ENCODE measurements at places on chromosomes 4 and X. TPM values are rescaled to one million over a fixed set of nuclear protein-coding genes. Genes with fewer than 3 reads are reported as not detected.

GRCh38 chrX:75648803-75649588, 126.2 kb upstream of the ZDHHC15 start:
- H3K4me3 ChIP-seq, result no peak overlapping the region
- no peak overlapping the region for H3K27ac ChIP-seq
- no peak for DNase-seq
- no peaks in the 10 kb centered on the region for H3K4me1 ChIP-seq
- H3K36me3 ChIP-seq, result peaks cover 11% of the 10 kb centered on the region

- peak overlapping the region; percentile 85 for H3K4me3 ChIP-seq
- peak; percentile 82 for DNase-seq
- H3K27ac ChIP-seq, result peak overlapping the region; percentile 48
These were observed 774 bp downstream of the ARMCX2 start for GRCh38 chrX:101658661-101659491.

GRCh38 chr4:110920990-110921389, 298.1 kb upstream of the PITX2 start:
- H3K36me3 ChIP-seq, result no peaks in the 10 kb centered on the region
- no peaks in the 10 kb centered on the region for H3K4me1 ChIP-seq
- H3K27me3 ChIP-seq, result no peaks in the 10 kb centered on the region

- H3K4me1 ChIP-seq, result peaks cover 27% of the 10 kb centered on the region
- peak overlapping the region; percentile 50 for H3K27ac ChIP-seq
- H3K4me3 ChIP-seq, result no peak overlapping the region
- DNase-seq, result no peak
- no peaks in the 10 kb centered on the region for H3K27me3 ChIP-seq
These were observed 147.1 kb downstream of the CAMK2D start for GRCh38 chr4:113614414-113614813.

DNA sequence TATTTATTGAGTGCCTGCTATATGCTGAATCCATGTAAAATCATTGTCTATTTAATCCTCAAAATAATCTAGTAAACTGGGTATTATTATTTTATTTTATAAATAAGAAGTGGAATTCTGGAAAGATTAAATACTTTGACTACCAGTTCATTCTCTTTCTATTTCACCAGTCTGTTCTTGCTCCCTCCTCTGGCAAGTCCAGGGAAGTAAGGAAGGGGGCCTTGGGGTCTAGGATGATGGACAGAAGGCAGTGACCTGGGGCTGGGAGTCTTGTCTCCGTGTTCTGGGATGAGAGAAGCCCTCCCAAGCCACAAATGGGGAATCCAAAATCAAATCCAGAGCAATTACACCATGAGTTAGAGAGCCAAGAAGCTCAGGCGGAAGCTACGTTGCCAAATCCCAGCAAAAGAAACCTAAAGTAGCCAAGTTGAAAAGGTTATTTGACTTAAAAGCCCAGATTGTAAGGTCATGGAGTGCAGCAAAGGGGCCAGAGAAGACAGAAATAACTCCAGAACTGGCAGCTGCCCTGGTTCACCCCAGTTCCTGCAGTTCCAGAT, 28.3 kb upstream of the PARM1 start:
- H3K36me3 ChIP-seq, result no peaks in the 10 kb centered on the region
- no peak overlapping the region for H3K4me3 ChIP-seq
- no peak for DNase-seq
- H3K27me3 ChIP-seq, result no peaks in the 10 kb centered on the region
- peaks cover 5% of the 10 kb centered on the region for H3K4me1 ChIP-seq
- H3K27ac ChIP-seq, result no peak overlapping the region

DNA sequence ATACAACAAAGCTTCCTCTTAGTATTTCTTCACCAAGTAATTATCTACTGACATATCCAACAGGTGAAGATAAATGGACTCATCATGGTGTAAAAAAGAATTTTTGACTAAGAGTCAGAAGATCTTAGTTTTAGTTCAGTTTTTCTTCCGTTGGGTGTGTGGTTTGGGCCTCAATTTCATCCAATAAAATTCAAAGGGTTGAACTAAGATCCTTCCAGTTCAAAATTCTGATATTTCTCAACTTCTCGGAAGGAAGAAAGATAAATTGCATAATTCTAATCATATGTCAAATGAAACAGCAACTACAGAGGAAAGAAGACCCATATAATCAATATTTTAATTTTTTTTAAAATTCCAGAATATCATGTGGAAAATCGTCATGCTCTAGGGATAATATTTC, 192.7 kb downstream of the SPRY1 start:
- H3K27me3 ChIP-seq, result no peaks in the 10 kb centered on the region
- H3K4me1 ChIP-seq, result peaks cover 1% of the 10 kb centered on the region
- no peak overlapping the region for H3K27ac ChIP-seq
- H3K4me3 ChIP-seq, result no peak overlapping the region

DNA sequence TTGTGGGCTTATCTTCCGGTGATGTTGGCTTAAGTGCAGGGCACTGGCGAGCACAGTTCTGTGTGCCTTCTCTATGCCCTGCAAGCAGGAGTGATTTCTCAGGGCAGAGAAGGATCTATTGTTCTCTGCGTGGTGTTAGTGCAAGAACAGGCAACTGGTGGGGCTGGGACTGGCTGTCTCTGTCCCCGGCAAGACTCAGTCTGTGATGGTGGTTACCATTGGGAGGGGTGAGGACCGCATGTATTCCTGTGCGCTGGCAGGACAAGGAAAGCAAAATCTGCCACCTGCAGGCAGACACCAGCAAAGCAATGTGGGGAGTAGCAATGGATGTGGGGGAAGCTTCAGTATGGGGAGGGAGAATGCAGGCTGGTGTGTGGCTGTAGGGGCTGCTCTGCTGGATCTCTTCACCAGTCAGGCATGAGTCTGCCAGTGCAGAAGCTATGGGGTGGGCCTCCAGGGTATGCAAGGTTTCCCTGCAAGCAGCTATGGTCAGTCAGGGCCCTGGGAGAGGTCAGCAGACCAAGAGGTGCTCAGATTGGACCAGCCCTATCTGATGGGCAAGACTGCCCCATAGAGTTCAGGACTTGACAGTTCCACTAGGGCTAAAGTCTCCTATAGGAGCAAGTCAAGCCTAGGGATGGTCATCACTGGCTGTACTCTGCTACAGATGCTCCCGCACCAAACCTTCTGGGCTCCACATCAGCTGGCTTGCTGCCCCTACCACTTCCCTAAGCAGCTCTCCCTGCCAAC, 16.8 kb downstream of the PF4 start:
- H3K4me3 ChIP-seq, result no peak overlapping the region
- peak; percentile 47 for DNase-seq
- H3K27me3 ChIP-seq, result peaks cover 2% of the 10 kb centered on the region
- H3K4me1 ChIP-seq, result no peaks in the 10 kb centered on the region
- H3K36me3 ChIP-seq, result no peaks in the 10 kb centered on the region

- DNase-seq, result no peak
- H3K27me3 ChIP-seq, result no peaks in the 10 kb centered on the region
- H3K27ac ChIP-seq, result no peak overlapping the region
- H3K36me3 ChIP-seq, result no peaks in the 10 kb centered on the region
These were observed 31.0 kb downstream of the TRPC5 start for GRCh38 chrX:112051576-112051975.

- H3K27ac ChIP-seq, result no peak overlapping the region
- peaks cover 4% of the 10 kb centered on the region for H3K27me3 ChIP-seq
- DNase-seq, result no peak
- H3K4me3 ChIP-seq, result no peak overlapping the region
- H3K36me3 ChIP-seq, result peaks cover 18% of the 10 kb centered on the region
These were observed 39.9 kb upstream of the VAMP7 start for GRCh38 chrX:155841232-155841631.

- H3K36me3 ChIP-seq, result no peaks in the 10 kb centered on the region
- H3K27me3 ChIP-seq, result no peaks in the 10 kb centered on the region
- no peak for DNase-seq
- no peak overlapping the region for H3K4me3 ChIP-seq
- H3K4me1 ChIP-seq, result peaks cover 3% of the 10 kb centered on the region
- peak overlapping the region; percentile 49 for H3K27ac ChIP-seq
These were observed 248.8 kb downstream of the PRDM5 start for GRCh38 chr4:120673696-120674095.

GRCh38 chr4:140426610-140427105, 790 bp downstream of the CLGN start:
- peak overlapping the region; percentile 96 for H3K27ac ChIP-seq
- H3K4me3 ChIP-seq, result peak overlapping the region; percentile 90
- no peaks in the 10 kb centered on the region for H3K36me3 ChIP-seq
- H3K27me3 ChIP-seq, result no peaks in the 10 kb centered on the region

- DNase-seq, result no peak
- H3K4me1 ChIP-seq, result no peaks in the 10 kb centered on the region
- no peak overlapping the region for H3K27ac ChIP-seq
- H3K36me3 ChIP-seq, result no peaks in the 10 kb centered on the region
These were observed 8.2 kb downstream of the DCAF8L2 start for GRCh38 chrX:27598312-27598711.

- H3K4me3 ChIP-seq, result no peak overlapping the region
- DNase-seq, result no peak
- H3K36me3 ChIP-seq, result no peaks in the 10 kb centered on the region
- no peak overlapping the region for H3K27ac ChIP-seq
- peaks cover 2% of the 10 kb centered on the region for H3K27me3 ChIP-seq
These were observed 150.1 kb upstream of the SFRP2 start for GRCh38 chr4:153938994-153939393.

GRCh38 chr4:99436462-99436861, 1.3 kb upstream of the ADH7 start:
- no peaks in the 10 kb centered on the region for H3K36me3 ChIP-seq
- no peaks in the 10 kb centered on the region for H3K27me3 ChIP-seq
- no peaks in the 10 kb centered on the region for H3K4me1 ChIP-seq
- DNase-seq, result no peak
- H3K4me3 ChIP-seq, result no peak overlapping the region

DNA sequence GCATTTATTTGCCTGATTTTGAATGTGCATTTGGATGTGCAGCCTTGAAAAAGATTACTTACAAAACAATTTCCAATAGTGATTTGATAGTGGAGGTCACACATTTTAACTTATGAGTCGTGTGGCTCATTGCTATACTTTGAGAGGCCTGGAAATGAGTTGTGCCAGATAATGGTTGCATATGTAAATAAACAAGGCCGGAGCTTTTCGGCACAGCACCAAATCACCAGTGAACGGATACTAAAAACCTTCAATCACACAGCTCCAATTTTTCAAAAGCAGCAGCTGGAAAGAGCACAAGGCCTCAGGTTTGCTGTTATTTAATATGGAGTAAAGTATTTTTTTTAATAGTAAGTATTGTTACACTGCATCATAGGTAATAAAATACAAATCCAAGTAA, 57.2 kb downstream of the NPY5R start:
- H3K4me3 ChIP-seq, result no peak overlapping the region
- no peak overlapping the region for H3K27ac ChIP-seq
- no peaks in the 10 kb centered on the region for H3K4me1 ChIP-seq
- peaks cover 5% of the 10 kb centered on the region for H3K27me3 ChIP-seq
- no peaks in the 10 kb centered on the region for H3K36me3 ChIP-seq

DNA sequence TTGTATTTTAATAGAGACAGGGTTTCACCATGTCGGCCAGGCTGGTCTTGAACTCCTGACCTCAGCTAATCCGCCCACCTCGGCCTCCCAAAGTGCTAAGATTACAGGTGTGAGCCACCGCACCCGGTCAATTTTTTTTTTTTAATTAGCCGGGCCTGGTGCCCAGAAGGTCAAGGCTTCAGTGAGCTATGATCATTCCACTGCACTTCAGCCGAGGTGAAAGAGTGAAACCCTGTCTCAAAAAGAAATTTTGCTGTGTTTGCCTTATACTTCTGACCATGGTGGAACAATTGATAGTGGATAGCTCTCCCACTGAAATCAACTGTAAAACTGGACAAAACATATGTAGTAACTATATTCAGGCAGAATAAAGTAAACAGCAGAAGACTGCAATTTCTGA, 24.0 kb upstream of the SMIM14 start:
- no peak for DNase-seq
- no peaks in the 10 kb centered on the region for H3K4me1 ChIP-seq
- no peak overlapping the region for H3K27ac ChIP-seq
- H3K36me3 ChIP-seq, result no peaks in the 10 kb centered on the region
- H3K4me3 ChIP-seq, result no peak overlapping the region

GRCh38 chrX:12988797-12989196, 13.9 kb downstream of the TMSB4X start:
- no peak overlapping the region for H3K4me3 ChIP-seq
- no peak for DNase-seq

DNA sequence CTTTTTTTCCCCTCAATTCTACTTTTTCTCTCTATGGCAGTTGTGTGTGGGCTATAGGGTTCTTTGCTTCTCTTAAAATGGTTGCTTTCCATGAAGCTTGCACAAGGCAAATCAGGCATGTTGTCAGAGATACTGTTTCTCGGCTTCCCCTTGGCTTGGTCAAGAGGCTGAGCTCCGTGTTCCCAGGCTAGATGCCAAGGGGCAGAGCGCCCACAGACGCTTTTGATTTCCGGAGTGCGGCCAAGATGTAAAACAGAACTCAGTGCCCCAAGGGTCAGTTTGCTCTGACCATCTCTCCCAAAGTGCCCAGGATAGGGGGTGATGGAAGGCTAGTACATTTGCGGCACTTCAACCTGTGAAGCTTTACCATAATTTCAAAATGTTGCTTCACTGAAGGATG, 64.2 kb upstream of the DIPK2B start:
- no peak for DNase-seq
- no peak overlapping the region for H3K4me3 ChIP-seq
- no peak overlapping the region for H3K27ac ChIP-seq
- H3K27me3 ChIP-seq, result no peaks in the 10 kb centered on the region
- no peaks in the 10 kb centered on the region for H3K36me3 ChIP-seq

GRCh38 chr4:71004281-71004851, 10.9 kb downstream of the DCK start:
- H3K36me3 ChIP-seq, result peaks cover 22% of the 10 kb centered on the region
- peak; percentile 36 for DNase-seq
- H3K27me3 ChIP-seq, result peaks cover 1% of the 10 kb centered on the region

DNA sequence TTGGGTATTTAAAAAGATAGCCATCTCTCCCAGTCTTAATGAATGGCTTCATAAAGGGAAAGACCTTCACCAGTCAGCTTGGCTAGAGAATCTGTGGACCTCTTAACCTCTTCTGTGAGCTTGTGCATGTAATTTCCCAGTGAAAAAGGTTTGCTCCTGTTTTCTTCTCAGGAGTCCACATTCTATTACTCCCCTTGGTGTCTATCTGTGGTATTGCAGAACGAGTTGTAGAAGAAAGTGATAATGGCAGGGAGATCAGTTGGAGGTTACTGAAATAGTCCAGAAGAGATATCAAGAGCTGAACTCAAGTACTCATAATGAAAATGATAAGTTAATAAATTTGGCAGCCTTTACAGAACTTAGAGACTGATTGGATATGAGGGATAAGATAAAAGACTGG, 16.5 kb upstream of the VAMP7 start:
- no peak overlapping the region for H3K27ac ChIP-seq
- no peak for DNase-seq
- H3K4me1 ChIP-seq, result no peaks in the 10 kb centered on the region
- no peaks in the 10 kb centered on the region for H3K27me3 ChIP-seq

DNA sequence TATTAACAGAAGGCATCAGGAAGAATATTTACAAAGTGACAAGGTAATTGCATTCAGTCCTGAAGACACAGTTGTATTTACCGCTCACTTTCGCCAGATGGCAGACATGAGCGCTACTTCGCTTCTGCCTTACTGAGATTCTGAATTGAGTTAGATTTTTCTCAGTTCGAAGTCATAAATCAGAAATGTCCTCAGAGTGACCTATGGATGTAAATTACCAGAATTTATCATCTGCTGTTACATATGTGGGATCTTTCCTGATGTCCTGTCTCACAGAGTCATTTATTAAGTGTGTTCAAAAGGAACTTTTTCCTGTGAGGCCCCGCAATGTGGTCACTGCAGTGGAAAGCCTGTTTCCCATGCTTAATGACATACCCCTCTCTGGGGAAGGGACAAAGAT, 97.3 kb upstream of the DCLK2 start:
- no peaks in the 10 kb centered on the region for H3K36me3 ChIP-seq
- peaks cover 5% of the 10 kb centered on the region for H3K4me1 ChIP-seq
- peaks cover 2% of the 10 kb centered on the region for H3K27me3 ChIP-seq
- H3K27ac ChIP-seq, result no peak overlapping the region

RNF212 gene
- total RNA-seq, result 11.1 TPM
